ENCODE measurements at places on chromosomes 1 and 21.

DNA sequence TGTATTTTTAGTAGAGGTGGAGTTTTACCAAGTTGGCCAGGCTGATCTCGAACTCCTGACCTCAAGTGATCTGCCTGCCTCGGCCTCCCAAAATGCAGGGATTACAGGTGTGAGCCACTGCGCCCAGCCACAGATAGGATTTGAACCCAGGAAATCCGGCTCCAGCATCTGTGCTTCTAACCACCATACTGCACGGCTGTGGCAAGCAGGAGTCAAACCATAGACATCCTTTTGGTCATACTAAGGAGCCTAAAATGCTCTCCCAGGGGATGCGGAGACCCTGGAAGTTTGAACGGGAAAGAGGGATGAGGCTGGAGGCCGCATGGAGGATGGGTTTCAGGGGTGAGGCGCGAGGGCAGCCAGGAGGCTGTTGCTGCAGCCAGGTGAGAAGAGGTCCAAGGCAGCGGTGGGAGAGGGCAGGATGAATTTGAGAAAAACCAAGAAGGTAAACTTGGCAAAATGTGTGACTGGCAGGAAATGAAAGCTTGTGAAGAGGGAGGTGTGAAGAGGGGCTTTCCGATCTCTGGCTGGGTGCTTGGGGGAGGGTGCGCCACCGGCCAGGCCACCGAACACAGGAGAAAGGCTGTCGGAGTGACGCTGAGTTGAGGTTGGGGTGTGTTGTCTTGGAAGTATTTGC is 24.0 kb upstream of the CDK18 start:
- DNase-seq, result peak; percentile 39

- no peak for DNase-seq
These were observed 227.2 kb downstream of the KCNJ6 start for GRCh38 chr21:37688952-37689659.

GRCh38 chr21:45447821-45448220 is 42.9 kb downstream of the COL18A1 start:
- no peak for DNase-seq

DNA sequence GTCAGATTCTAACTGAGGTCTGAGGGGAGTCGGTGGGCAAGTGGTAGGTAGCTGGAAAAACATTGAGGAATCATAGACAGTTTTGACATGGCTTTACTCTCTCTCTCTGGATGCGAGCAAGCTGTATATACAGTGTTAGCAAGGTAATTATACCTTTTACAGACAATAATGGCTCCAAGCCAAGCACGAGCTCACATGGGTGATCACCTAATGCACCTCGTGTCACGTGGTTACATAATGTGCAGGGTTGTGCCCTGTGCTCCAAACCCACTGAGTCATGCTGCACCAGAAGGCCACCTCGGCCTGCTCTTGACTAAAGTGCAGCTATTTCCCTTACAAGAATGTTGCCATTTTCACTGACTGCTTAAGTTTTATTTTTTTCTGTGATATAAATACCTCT is 7.6 kb upstream of the CLCA2 start:
- no peak for DNase-seq

DNA sequence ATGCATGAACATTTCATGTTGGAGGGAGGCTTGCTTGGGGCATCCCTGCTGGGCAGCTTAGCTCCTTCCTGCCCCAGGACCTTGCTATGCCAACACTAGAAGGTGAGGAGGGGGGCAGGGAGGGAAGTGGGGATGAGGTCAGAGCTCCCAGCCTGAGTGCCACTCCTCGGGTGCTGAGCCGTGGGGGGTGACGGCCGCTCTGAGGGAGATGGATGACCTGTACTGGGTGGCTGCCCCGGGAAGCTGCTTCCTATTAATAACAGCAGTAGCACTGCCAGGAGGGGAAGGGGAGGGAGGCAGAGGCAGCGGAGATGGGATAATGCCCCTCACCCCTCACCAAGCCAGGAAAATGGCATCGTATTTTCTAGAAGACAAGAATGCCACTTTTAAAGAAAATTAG is 60.6 kb downstream of the UBIAD1 start:
- no peak for DNase-seq

GRCh38 chr1:239547987-239548386 is 161.6 kb downstream of the CHRM3 start:
- DNase-seq, result no peak

GRCh38 chr1:79966438-79966837 is 959.9 kb upstream of the ADGRL4 start:
- no peak for DNase-seq

- DNase-seq, result no peak
These were observed 1.2 kb downstream of the LURAP1 start for GRCh38 chr1:46204406-46204742.

DNA sequence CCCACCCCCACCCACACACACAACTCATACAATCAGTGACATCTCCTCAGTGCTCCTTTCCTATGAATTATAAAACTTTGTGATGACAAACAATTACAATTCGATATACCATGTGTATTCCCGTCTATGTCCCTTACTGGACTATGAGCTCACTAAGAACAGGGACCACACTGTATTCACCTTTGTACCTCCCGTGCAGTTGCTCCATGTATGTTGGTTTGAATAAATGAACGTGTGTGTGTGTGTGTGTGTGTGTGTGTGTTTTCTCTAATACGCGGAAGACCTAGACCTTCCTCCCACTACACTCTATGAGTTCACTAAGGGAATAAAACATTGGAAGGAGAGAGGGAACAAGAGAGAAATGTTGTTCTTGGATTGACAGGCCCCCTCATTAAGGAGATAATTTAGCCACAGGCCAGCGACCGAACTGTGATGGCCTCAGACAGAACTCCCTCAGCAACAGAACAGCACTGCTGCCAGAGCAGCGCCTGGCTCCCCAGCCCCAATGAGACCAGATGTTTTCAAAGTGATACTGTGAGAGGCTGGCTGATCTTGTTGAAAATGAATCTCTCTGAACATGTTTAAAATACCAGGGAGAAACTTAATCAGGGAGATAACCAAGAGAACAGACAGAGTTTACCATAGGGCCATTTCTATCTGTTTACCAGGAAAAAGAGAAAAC is 21.7 kb downstream of the BCAR3 start:
- DNase-seq, result no peak

DNA sequence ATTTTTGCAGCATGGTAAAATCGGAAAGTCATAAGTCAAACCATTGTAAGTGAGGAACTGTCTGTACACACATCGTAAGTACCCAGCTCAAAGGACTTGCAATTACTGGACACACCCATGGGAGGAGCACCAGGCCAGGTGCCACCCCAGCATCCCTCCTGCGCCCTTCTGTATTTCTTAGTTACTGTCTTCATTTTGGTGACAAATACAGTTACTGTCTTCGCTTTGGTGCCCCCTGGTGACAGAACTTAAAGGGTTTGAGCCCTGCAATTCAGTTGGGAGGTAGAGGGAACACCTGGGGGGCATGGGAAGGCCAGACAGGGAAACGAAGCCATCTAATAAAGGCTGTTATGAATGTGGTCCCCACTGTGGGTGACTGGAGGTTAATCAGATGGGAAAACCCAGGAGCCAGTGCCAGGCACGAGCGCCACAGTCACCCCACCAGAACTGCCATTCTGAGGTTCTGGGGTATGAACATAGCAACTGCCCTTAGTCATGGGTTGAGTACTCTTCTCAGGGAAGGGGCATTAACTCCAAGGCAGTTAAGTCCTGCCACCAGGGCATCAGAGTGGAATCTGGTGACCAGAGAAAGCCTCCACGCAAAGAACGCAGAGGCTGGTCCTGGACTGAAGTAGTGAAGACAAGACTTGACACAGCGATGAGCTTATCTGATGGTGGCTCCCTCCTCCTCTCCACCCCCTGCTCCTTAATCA is 612.9 kb downstream of the PTPRU start:
- no peak for DNase-seq
